ENCODE measurements at places on chromosomes 1 and 21. TPM values are rescaled to one million over a fixed set of nuclear protein-coding genes. Genes with fewer than 3 reads are reported as not detected.

Gene SNX7
- total RNA-seq, result 54.0 TPM

Gene KCNH1
- total RNA-seq, result 6.9 TPM

Gene SERPINC1
- not detected for total RNA-seq

Gene C1orf226
- 5.9 TPM for total RNA-seq

Gene CFHR2
- total RNA-seq, result not detected

Gene SLC44A5
- total RNA-seq, result 0.07 TPM

Gene AMY2B
- total RNA-seq, result 2.9 TPM
